Ovary (tissue), 10 donors: ENCODE measurements at places on chromosomes 1 and 21. TPM values are rescaled to one million over a fixed set of nuclear protein-coding genes. Genes with fewer than 3 reads are reported as not detected.
A peak's percentile ranks its signal among the peaks of the same experiment; 100 is the strongest.

The MAP3K6 gene
- total RNA-seq: 32.0 TPM

The PRAMEF25 gene
- total RNA-seq: not detected

The DENND1B gene
- 19.7 TPM for total RNA-seq

The AXDND1 gene
- 0.15 TPM for total RNA-seq

The LRRC3 gene
- 6.8 TPM for total RNA-seq

The RXRG gene
- 1.4 TPM for total RNA-seq

The CLEC20A gene
- not detected for total RNA-seq

The HFM1 gene
- total RNA-seq: 7.7 TPM

The ATP1A2 gene
- total RNA-seq: 7.0 TPM

DNA sequence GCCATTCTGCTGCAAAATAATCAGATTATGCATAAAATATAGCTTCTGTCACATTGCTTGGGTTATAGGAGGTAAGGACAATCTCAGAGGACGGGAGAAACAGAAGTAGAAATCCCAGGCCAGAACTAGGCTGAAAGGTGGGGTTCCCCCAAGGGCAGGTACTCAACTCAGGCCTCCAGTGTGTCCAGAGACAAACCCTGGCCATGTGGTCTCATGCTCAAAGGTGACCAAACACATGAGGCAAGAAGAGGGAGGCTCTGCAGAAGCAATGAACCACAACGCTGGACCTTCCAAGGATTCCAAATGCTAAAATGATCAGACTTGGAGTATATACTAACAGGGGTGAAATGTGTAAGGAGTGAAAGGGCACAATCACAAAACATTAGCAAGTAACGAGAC, 103.8 kb downstream of the DMRTB1 start:
- H3K27me3 ChIP-seq: no peaks in the 10 kb centered on the region
- H3K36me3 ChIP-seq: no peaks in the 10 kb centered on the region
- H3K4me3 ChIP-seq: no peak overlapping the region
- H3K4me1 ChIP-seq: no peaks in the 10 kb centered on the region

DNA sequence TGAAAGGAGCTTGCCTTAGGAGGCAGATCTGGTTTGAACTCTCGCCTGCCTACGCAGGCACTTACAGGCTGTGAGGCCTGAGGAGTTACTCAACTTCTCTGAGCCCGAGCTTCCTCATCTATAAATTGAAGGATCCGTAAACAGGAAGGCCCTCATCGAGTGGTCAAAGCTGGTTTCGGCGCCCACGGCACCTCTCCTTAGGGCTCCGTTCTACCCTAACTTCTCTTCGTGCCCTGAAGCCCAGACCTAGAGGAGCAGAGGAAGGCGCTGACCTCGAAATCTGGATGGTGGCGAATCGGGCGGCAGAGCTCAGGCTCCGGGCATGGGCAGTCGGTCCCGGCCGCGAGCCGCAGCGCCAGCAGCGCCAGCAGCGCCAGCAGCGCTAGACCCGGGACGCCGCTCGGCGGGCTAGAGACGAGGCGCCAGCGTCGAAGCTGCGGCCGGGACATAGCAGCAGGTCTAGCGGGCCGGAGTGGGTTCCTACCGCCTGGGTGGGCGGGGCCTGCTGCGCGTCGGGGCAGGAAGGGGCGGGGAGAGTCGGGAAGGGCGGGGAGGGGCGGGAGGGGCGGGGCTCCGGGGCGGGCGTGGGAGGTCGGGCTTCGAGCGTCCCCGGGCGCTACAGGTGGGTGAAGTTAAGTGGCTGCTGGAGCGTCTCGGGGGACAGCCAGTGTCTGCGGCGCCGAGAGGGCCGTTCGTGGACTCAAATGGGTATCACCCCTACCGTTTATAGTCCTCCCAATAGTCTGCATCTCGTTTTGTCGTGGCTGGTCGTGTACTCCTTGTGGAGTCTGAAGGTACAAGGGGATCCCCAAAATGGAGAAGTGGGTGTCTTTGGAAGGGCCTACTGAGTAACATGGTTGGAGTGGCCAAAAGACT, at the start of gene CTBS:
Gene CTBS, minus strand, starts transcription at position 474 of the 876 bp plus-strand sequence. Its CDS starts 25 bp downstream, at position 449.
- no peaks in the 10 kb centered on the region for H3K36me3 ChIP-seq
- peak within 1 kb of the TSS; percentile 91 for H3K27ac ChIP-seq
- H3K4me1 ChIP-seq: peaks cover 5% of the 10 kb centered on the region
- no peaks in the 10 kb centered on the region for H3K27me3 ChIP-seq

GRCh38 chr1:63326473-63327380, 4.4 kb downstream of the FOXD3 start:
- H3K4me1 ChIP-seq: peaks cover 7% of the 10 kb centered on the region
- peaks cover 13% of the 10 kb centered on the region for H3K27me3 ChIP-seq
- DNase-seq: no peak
- H3K36me3 ChIP-seq: no peaks in the 10 kb centered on the region

GRCh38 chr1:162899422-162900146, 38.6 kb upstream of the CCDC190 start:
- no peak for DNase-seq
- H3K27me3 ChIP-seq: no peaks in the 10 kb centered on the region
- H3K27ac ChIP-seq: no peak overlapping the region
- no peaks in the 10 kb centered on the region for H3K4me1 ChIP-seq

GRCh38 chr1:92030656-92031107, 897 bp downstream of the EPHX4 start:
- H3K27me3 ChIP-seq: no peaks in the 10 kb centered on the region
- DNase-seq: no peak
- no peaks in the 10 kb centered on the region for H3K36me3 ChIP-seq
- H3K4me3 ChIP-seq: no peak overlapping the region
- no peak overlapping the region for H3K27ac ChIP-seq

DNA sequence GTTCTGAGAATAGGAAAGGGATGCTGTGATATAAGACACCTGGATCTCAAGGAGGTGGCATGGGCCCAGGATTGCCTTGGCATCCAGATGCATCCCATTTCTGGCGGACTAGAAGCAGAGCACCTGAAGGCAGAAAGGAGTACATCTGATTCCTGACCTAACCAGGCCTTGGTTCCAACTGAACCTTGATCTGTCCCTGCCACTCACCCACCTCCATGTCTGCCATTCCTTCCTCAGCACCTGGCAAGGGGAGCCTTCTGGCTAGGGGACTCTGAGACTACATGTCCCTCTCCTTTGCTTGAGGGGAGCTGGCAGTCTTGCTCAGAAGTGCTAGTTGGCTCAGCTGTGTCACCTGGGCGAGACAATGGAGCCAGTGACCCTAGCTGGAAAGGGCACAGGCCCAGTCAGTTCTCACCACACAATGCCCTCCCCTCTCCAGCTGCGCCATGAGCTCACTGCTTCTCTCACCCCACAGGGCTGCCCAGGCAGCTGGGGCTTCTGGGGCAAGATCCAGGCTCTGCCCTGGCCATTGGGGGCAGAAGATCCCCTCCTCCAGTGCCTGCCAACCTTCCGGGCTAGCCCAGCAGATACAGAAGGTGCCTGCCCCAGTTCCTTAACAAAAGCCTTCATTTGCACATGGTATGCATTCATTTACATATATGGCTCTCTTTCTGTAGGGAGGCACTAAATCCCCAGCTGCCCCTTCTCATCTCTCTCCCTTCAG, 2.9 kb downstream of the IGSF8 start:
- H3K4me1 ChIP-seq: peaks cover 6% of the 10 kb centered on the region
- no peak overlapping the region for H3K27ac ChIP-seq
- no peaks in the 10 kb centered on the region for H3K27me3 ChIP-seq
- H3K4me3 ChIP-seq: no peak overlapping the region

DNA sequence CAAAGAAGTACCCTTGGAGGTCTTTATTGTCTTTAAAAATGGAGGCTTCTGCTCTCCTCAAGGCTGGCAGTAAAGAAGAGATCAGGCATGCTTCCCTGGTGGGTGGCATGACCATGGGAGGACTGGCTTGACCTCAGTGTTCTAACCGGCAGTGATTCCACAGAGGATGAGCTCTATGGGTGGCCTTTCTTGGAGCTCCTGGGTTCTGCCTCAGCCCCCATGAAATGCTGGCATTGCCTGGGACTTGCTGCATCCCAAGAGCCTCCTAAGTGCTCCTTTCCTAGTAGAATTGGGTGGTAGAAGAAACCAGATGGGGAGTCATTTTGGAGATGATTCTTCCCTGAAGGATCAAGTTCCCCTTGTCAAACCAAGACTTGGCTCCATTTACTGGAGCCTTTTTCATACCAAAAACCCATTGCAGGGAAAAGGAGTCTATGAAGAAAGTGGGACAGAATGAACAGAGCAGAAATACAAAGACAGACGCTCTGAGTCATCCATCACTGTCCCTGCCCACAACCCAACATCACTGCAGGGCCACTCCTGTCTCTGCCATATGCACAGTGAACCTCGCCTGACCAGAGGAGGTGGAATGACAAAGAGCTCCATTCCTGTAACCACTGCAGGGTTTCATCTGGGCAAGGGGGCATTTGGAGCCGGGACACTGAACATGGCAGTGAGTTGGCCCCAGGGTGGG, 42.4 kb downstream of the RIMS3 start:
- H3K4me3 ChIP-seq: no peak overlapping the region
- H3K4me1 ChIP-seq: no peaks in the 10 kb centered on the region
- H3K36me3 ChIP-seq: no peaks in the 10 kb centered on the region
- DNase-seq: no peak

DNA sequence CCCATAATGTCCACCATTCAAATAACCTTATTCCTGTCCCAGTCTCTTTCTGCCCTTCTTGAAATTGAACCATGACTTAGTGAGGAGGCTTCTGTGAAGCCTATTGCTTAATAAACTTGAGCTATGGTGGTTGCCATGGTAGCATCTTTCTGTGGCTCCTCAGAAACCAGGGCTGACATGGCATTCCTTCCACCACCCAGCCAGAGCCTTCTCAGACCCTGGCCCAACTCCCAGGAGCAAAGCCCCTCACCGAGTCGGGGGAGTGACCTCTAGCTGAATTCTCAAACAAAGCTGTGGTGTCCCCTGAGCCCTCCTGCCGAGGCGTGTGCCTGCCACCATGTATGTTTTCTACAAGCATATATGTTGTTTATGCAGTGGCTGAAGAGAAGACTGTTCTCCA, 259.1 kb downstream of the CACNA1E start:
- no peak for DNase-seq
- no peaks in the 10 kb centered on the region for H3K4me1 ChIP-seq

DNA sequence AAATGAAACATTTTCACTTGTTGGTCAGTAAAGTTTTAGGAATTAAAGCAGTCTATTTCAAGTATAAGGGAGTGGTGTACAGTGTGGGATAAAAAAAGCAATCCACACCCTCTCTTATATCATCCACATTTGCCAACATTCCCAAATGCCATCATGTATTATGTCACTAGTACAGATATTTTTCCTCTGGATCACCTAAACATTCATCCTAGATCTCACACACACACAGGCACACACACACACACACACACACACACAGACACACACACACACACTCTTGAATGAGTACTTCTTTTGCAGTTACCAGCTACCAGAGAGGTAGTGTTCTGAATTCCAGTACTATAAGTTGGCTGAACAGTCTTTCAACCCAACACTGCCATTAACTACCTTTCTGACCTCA, 1369.1 kb upstream of the ADGRL4 start:
- no peaks in the 10 kb centered on the region for H3K36me3 ChIP-seq
- DNase-seq: no peak
- H3K27ac ChIP-seq: no peak overlapping the region
- no peak overlapping the region for H3K4me3 ChIP-seq

GRCh38 chr21:40300300-40300699, 433.1 kb downstream of the PCP4 start:
- no peaks in the 10 kb centered on the region for H3K36me3 ChIP-seq
- DNase-seq: no peak
- no peak overlapping the region for H3K4me3 ChIP-seq
- H3K27me3 ChIP-seq: no peaks in the 10 kb centered on the region
- no peaks in the 10 kb centered on the region for H3K4me1 ChIP-seq

DNA sequence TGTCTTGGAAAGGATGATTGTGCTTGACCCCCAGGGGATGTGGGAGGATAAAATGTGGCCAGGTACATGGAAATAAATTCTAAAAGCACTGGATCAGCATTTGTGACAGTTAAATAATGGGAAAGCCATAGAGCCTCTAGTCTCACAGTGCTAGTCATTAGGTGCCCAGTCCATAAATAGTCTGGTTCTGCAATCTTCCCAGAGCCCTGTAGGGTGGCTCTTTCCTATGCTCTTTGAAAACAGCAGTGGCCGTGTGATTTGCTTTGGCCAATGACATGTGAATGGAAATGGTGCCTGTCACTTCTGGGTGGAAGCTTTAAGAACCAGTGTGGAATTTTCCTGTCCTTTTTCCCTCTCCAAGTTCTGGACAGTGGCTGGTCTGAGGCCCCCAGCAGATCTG, 113.2 kb downstream of the TRABD2B start:
- no peak overlapping the region for H3K4me3 ChIP-seq
- H3K4me1 ChIP-seq: no peaks in the 10 kb centered on the region
- no peak for DNase-seq
- H3K27ac ChIP-seq: no peak overlapping the region
- H3K27me3 ChIP-seq: no peaks in the 10 kb centered on the region

DNA sequence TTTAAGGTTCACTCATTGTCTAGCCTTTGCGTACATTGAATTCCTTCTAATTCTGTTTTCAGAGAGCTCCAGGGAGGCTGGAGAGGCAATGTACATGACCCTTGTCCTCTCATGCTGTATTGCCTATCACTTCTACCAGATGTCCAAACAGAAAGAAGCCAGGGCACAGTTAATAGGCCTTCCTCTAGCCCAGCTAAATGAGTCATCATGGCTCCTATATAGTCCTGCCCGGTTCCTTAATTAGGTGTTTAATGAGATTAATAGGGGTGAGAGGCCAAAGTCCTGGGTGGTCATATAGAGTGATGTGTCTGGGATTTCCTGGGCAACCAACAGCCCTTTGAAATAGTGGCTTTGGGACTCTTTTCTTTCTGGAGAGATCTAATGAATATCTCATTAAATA, 76.3 kb downstream of the ZSCAN20 start:
- H3K4me1 ChIP-seq: no peaks in the 10 kb centered on the region
- no peaks in the 10 kb centered on the region for H3K27me3 ChIP-seq
- no peak overlapping the region for H3K27ac ChIP-seq

- H3K27me3 ChIP-seq: no peaks in the 10 kb centered on the region
- no peaks in the 10 kb centered on the region for H3K36me3 ChIP-seq
- no peak overlapping the region for H3K4me3 ChIP-seq
- H3K4me1 ChIP-seq: no peaks in the 10 kb centered on the region
- no peak overlapping the region for H3K27ac ChIP-seq
- no peak for DNase-seq
Measured at GRCh38 chr21:19350286-19350685, 946.7 kb upstream of the TMPRSS15 start.

DNA sequence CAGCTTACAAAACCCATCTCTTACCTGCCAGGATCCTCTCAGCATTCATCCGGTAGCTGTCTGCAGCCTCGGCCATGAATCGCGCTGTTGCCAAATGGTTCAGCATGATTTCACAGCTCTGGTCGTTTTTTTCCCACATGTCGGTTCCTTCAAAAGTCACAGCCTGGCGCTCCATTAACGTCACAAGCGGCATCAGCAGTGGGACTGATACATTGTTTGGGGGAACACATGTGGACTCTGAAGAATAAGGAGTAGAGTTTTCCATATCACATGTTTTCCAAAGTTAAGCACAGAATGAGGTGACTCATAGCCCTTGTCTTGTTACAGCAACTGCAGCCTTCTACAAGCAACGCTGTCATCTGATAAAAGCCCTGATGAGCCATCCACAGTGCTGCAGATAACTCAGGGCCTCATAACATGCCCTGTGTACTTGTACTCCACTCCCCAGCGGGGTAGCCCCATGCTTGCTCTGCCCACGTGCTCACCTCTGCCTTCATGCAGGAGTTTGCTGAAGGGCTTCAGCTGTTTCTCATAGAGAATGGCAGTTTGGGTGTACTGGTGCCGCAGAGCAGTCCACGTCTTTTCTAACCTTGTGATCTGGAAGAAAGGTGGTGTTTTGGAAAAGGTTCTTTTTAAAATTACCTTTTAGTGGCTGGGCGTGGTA, 114.2 kb downstream of the BCAR3 start:
- no peaks in the 10 kb centered on the region for H3K27me3 ChIP-seq
- no peak overlapping the region for H3K4me3 ChIP-seq
- no peaks in the 10 kb centered on the region for H3K36me3 ChIP-seq
- no peaks in the 10 kb centered on the region for H3K4me1 ChIP-seq
